ENCODE measurements at places on chromosomes 6 and 20. TPM values are rescaled to one million over a fixed set of nuclear protein-coding genes. Genes with fewer than 3 reads are reported as not detected.
A peak's percentile ranks its signal among the peaks of the same experiment; 100 is the strongest.

Gene PRPF6
- total RNA-seq = 30.4 TPM

Gene MATN4
- not detected for total RNA-seq

Gene ADTRP
- 31.9 TPM for total RNA-seq

Gene CST7
- total RNA-seq = not detected

Gene RAET1L
- not detected for total RNA-seq

Gene KAT14
- total RNA-seq = 35.5 TPM

Gene WASF1
- 3.5 TPM for total RNA-seq

Gene GTSF1L
- not detected for total RNA-seq

GRCh38 chr20:38435555-38435939 is 419 bp upstream of the SNHG17 start:
- DNase-seq = no peak

DNA sequence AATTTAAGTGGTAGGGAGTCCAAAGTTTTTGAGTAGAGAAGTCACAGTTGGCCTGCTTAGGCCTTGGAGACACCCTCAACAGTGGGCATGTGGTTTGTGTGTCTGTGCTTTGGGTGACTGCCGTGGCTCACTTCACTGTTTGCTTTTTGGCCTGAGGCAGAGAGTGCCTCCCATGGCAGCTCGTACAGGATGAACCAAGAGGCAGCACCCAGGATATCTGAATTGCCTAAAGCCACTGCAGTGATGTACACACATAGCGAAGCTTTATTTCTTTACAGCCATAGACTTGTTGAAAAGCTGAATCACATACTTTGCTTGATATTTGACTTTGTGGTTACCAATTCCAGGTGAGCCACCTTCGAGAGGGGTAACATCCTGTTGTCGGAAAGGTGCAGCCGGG is 21.6 kb downstream of the RREB1 start:
- DNase-seq = no peak

DNA sequence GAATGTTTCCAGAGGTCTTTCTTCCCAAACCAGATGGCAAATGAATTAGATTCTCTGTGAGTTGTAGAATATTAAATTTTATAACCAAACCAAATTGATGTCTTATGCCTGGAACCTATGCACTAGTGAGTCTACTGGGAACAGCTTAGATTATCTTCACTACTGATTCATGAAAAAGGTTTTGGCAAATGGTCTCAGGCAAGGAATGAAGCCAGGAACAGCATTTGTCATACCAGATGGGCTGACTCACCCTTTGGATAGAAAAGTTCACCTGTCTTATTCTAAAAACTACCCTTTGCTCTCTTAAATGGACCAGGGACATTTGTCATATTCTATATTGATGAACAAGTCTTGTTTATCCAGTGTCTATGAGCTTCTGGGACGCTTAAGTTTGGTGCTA is 135.4 kb upstream of the ECI2 start:
- no peak for DNase-seq

DNA sequence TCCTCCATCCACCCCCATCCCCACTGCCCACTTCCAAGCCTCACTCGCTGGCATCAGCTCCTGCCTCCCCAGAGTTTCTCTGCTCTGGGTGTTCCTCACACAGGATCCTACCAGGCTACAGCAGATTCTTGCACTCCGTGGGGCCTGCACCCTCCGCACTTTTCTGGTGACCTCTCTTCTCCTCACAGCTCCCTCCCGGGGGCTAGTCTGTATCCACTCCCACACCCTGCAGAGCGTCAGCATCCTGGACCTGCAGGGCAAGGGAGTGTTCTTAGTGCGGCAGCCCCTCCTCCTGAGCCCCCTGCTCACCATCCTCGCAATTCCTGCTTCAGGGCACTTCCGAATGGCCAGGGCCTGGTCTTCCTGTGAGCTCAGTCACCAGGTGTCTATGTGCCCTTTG is 224.2 kb downstream of the DLL1 start:
- no peak for DNase-seq

- peak; percentile 76 for DNase-seq
Measured at GRCh38 chr6:43608310-43608763, 20.7 kb downstream of the GTPBP2 start.

- no peak for DNase-seq
Measured at GRCh38 chr6:160424256-160424655, 76.1 kb downstream of the SLC22A3 start.

DNA sequence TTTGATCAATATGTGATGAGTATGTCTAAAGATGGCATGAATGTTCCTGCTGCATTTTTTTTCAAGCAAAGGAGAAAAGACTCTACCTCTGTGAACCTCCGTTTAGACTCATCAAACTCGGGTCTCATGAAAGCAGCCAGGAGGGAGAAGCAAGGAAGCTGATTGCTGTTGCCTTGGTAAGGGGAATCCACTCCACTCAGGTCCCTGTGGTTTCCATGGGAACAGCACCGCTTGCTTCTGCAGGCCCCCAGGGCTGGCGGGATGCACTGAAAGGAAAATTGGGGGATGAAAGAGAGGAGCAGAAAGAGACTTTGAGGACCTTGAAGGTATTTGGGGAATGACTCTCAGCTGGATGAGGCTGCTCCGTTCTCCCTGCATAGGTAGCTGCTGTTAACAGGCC is 249.6 kb upstream of the RIN2 start:
- DNase-seq = no peak
